ENCODE measurements at places on chromosomes 6 and 20. TPM values are rescaled to one million over a fixed set of nuclear protein-coding genes. Genes with fewer than 3 reads are reported as not detected.

The SLC35D3 gene
- total RNA-seq: not detected

The GTSF1L gene
- not detected for total RNA-seq

The OR2H2 gene
- total RNA-seq: not detected

GRCh38 chr20:1861347-1861976, 33.7 kb upstream of the SIRPA start:
- DNase-seq: no peak

DNA sequence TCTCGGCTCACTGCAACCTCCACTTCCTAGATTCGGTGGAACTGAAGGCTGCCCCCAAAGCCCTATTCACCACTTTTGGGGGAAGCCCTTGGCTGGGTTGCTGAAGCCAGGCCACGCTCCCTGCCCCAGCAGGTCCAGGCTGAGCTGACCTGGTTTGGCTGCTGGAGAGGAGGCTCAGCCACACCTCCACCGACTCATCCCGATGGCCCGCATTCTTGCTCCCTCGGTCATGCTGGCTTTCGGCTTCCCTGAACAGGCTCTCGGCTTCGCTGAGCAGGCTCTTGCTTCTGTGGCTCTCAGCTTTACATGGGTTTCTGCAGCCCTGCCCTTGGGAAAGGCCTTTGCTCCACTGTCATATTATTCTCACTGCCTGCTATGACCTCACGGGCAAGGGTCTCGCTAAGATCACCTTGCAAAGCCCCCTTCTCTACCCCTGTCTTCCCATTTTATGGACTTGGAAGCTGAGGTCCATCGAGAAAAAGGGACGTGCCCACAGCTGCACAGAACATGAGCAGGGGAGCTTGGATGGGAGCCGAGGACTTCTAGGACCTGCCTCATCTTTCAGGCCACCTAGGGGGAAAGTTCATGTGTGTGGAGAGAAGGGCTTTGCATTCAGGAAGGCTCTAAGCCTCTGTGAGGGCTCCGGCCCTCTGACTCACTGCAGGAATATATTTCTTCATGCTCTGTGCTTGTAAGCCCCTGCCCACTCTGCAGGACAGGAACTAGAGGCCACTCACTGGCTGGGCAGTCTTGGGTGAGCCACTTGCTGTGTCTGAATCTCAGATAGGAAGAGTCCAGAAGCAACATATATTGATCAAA, 15.6 kb downstream of the ARHGAP40 start:
- DNase-seq: no peak

DNA sequence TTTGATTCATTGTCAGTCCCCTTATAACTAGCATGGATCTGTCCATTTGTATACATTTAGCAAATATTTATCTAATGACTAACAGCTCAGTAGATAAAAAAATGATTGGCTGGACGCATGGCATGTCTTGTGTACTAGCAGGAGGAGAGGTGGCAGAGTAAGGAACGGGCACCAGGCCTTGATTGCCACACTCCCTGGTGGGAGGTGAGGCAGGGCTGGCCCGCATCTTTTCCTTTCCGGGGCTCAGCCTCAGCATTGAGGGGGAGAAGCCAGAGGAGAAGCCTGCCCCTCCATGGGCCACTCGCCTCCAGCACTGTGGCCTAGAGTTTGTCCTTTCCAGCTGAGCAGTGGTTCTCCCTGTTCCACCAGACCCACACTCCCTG, 84.9 kb upstream of the TMEM181 start:
- no peak for DNase-seq

- DNase-seq: peak; percentile 83
These were observed 2.1 kb downstream of the SOX12 start for GRCh38 chr20:327186-328026.

DNA sequence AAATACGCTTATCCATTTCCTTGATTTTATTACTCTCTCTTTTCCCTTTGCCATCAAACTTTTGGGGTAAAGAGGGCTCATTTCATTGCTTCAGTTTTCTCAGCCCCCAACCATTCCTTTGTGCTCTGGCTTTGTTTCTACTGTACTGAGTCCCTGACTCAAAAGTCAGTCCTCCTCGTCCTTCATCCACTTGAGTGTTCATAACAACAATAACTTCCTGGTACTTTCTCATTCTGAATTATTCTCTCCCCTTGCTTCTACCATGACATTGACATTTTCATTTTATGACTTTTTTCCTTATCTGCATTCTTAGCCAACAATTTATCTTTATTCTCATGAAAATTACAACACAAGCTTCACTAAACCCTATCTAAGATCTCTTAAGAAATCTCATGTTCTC, 911 bp downstream of the ENPP3 start:
- no peak for DNase-seq

GRCh38 chr6:551405-551804, 105.5 kb downstream of the HUS1B start:
- no peak for DNase-seq

DNA sequence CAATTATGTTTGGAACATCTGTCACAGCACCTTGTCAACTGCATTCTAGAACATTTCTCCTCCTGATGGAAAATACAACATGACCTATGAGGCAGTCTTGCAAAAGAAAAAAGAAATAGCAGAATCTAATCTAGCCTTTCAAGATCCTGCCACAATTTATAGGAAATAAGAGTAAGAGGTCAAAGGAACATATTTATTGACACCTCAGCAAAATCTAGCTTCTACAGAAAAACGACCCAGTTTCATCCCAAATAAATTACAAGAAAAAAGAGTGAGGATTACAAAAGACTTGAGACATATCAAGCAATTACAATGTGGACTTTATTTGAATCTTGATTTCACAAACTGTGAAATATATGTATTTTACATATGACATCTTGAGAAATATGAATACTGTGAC, 4.2 kb downstream of the FBXO9 start:
- no peak for DNase-seq

GRCh38 chr6:89818977-89819335, 638 bp downstream of the MDN1 start:
- DNase-seq: peak; percentile 15

DNA sequence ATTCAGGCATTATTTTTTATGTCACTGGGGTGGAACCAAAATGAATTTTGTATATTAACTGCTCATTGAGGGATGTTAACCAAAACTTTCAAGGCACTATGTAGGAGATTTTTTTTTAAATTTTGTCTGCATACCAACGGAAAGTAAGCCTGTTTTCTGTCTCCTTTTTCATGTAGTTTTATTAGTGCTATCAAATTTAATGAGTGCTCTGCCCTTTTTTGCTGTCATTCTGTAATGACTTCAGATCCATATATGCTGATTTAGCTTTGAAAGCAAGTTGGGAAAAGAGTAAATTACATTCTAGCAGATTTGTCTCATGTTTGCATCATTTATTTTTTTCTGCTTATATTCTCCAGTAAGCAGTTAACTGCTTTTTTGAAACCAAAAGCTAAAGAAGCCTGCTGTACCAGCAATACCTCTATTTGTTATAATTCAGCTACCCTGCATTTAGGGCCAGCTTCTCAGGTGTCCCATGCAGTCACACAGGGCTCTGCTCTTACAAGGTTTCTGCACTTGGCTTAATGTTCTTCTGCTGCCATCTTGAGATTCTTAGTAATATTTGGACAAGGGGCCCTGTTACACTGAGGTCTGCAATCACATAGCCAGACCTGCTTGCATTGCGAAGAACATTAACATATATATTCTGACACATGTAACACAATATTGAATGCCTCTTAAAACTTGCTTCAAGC, 429.0 kb downstream of the UTRN start:
- DNase-seq: no peak

DNA sequence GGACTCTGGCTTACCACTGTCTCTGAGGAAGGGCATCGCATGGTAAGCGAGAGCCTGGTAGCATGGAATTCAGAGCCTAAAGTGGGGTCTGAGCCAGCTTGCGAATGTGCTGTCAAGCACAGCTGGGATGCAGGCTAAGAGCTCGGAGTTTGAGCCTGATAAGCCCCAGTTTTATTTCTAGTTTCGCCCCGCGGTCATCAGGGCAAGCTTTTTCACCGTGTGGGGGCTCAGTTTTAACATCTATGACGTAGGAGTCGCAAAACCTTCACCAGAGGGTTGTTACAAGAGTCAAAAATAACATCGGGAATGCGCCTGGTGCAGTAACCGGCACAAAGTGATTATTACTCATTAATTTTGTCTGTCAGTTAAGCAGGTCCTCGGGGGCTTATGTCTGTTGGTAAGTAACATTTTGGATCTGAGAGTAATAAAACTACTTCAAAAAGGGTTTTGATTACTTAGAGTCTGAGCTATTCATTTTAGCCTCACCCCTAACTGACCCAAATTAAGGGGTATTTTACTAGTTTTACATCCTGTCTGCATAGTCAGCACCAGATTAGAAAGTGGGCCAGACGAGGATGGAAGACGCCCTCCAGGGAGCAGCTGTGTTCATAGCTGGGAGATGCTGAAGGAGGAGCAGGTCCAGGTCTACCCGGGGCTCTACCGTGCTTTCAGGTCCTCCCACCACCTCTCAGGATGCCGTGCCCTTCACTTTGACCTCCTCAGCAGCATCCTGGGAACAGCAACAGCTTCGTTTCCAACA, 29.7 kb downstream of the SLC22A23 start:
- DNase-seq: no peak

GRCh38 chr6:54775576-54775975, 71.0 kb upstream of the FAM83B start:
- no peak for DNase-seq

- no peak for DNase-seq
These were observed 29.0 kb downstream of the HDGFL1 start for GRCh38 chr6:22598339-22598738.

- no peak for DNase-seq
These were observed 538 bp downstream of the TTLL9 start for GRCh38 chr20:31870726-31871617.

- DNase-seq: peak; percentile 17
These were observed 24.6 kb downstream of the RIPOR2 start for GRCh38 chr6:24910961-24911725.

DNA sequence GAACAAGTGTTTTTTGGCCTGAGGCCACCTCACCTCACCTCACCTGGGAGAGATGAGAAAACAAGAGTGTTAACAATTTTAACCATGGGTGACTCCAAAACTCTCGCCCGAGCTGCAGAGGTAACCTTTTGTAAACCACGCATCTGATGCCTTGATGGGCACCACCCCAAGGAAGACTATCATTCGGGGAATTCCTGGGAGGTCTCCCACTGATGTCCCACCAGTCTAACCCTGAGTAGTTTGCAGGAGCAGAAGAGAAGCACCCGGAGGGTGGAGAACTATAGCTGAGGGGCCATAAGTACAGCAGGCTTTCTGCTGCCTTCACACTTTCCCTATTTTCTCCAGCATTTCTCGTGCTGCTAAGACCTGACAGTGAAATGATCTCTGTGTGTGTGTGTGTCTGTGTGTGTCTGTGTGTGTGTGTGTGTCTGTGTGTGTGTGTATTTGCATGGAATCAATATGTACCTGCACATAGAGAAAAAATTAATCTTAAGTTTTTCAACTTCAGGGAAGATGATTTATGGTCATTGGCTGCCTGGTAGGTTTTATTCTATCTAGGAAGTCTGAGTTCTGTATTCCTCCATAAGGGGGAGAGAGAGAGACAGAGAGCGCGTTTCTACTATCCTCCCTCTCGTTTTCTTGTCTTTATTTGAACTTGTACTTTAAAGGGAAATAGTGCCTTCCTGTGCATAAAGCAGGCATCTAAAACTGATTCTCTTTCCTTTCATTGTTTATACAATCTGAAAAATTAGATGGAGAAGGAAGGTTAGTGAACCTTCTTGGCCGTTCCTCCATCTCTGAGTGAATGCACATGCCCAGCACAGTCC, 75.8 kb downstream of the CAP2 start:
- no peak for DNase-seq

GRCh38 chr6:36546308-36546919, 865 bp downstream of the STK38 start:
- no peak for DNase-seq
